Stimulated activated CD8-positive, alpha-beta memory T cell treated with anti-CD3 and anti-CD28 coated beads, Interleukin-7, amount 100 ng/mL, for 4 hours (primary cell): ENCODE measurements at places on chromosomes 6 and 20.

DNA sequence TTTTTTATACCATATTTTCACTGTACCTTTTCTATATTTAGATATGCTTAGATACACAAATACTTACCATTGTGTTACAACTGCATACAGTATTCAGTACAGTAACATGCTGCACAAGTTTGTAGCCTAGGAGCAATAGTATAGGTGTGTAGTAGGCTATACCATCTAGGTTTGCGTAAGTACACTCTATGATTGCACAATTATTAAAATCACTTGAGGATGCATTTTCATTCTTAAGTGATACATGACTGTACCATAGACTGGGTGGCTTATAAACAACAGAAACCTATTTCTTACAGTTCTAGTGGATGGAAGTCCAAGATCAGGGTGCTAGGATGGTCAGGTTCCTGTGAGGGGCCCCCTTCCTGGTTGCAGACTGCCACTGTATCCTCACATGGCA lies 234.1 kb downstream of the SLC35F1 start:
- DNase-seq: no peak

DNA sequence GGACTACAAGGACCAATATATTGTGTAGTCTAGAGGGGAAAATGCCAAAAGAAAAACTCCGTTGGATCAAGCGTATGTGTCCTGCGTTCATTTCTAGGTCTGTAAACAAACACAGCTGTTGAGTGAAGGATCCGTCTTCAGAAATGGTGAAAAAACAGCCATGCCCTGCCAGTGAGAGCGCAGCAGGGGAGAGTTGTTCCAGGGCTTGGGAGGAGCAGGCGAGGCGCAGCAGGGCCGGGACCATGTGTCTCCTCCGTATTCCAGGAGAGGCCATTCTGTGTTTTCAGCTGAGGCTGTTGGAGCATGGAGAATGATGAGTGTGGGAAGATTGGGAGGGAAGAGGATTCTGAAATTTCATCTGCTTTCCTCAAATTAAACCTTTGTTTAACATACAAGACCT lies 38.0 kb downstream of the BMP6 start:
- DNase-seq: no peak

DNA sequence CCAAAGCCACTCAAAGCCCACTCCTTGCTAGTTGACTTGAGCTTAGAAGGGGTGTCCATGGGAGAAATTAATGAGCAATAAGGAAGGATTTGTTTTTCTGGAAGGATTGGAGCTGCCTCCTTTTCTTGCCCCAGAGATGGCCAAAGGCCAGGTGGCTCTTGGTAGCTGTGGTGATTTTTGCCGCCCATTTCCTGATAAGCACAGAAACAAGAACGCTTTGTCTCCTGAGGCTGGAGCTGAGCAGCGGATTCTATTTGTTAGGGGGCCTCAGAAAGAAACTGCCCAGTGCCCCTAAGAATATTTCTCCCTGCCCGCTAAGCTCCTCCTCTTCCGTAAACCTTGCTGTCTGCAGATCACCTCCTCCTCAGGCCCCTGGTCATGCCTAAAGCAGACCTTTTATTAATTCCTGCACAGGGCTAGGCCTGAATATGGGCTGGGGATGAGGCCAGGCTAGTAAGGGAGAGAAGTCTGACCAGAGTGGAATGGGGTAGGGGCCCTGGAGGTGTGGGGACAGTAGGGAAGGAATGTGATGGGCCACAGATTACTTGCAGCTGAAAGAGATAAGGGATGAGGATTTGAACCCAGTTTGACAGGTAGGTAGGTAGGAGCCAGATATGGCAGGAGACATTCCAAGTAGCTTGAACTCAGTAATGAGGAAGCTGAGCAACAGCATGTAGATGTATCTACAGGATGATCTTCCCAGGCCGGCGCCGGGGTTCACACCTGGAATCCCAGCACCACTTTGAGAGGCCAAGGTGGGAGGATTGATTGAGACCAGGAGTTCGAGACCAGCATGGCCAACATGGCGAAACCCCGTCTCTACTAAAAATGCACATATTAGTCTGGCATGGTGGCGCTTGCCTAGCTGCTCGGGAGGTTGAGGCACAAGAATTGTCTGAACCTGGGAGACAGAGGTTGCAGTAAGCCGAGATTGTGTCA lies 71.2 kb upstream of the NAA20 start:
- no peak for DNase-seq

GRCh38 chr6:29749308-29749662 lies 26.1 kb downstream of the HLA-F start:
- DNase-seq: no peak

DNA sequence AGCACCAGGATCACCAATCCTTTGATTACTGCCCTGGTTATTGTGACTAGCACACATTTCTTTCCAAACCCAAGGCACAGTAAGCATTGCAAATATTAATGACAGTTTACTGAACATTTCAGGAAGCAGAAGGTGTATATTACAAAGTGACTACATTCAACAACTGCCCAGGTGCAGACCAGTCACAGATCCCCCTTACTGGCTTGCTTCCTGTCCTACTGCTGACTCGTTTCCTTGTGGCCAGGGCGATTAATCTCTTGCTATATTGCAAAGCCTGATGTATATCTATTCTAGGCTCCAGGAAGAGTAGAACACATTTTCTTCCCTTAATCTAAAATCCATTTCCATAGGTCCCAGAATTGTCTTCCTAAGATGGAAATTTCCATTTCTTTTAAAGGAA lies 77.2 kb upstream of the EPHA7 start:
- no peak for DNase-seq

DNA sequence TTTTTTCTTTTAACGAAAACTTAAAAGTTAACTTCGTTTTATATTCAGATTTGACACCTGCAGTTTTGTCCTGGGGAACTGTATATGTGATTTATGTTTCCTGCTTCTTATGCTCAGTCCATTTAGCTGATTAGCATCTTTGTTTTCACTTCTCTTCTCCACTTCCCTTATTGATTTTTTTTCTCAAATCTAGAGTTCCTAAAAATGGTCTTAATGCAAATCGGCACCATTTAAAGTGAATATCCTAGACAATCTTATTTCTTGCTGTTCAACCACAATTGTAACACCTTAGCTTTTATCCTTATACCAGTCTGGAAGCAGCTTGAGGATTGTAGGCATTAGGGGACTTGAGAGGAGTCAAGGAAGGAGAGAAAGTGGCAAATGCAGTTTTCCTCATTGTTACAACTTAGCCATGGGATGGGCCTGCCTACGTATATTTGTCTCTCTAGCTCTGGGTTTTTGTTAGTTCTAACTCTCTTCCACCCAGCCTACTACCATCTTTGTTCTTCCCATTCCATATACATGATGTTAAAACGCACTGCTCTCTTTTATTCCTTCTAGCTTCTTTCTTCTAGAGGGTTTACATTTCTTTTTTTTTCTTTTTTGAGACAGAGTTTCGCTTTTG lies 8.5 kb downstream of the QRSL1 start:
- no peak for DNase-seq

DNA sequence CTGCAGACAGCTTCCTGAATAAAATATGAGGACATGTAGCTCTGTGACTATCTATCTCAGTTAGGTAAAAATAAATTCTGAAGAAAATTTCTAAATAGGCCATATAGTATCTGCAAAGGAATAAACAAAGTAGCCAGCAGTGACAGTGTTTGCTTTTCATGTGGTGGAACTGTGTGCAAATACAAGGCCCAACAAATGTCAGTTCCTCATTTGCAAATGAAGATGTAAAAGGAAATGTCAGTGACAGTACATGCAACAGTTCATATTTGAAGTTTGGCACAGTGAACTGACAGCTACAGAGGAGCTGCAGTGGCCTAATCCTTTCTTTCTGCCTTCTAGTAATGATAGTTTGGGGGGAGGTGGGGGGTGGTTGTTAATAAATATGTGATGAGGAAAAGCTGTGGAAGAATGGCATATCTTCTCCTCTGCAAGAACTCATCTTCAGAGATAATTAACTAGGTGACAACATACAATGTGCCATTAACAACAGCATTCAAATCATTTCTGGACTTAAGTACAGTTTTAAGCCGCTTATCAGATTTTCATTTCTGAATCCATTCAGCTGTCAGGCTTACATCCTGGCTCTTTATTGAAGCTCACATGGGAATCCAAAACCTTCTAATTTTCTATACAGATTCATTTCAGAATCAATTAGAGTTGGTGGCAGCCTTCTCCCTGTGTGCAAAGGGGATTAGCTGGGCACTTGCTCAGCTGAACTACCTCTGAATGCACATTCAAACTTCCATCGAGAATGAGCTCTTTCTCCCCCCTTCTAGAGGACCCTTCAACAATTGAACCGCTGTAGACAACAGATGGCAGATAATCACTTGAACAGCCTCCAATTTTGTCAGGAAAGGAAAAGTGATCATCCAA lies 1059.0 kb upstream of the EPHA7 start:
- no peak for DNase-seq

- no peak for DNase-seq
Observed at GRCh38 chr6:135227349-135227748, 46.2 kb downstream of the MYB start.

DNA sequence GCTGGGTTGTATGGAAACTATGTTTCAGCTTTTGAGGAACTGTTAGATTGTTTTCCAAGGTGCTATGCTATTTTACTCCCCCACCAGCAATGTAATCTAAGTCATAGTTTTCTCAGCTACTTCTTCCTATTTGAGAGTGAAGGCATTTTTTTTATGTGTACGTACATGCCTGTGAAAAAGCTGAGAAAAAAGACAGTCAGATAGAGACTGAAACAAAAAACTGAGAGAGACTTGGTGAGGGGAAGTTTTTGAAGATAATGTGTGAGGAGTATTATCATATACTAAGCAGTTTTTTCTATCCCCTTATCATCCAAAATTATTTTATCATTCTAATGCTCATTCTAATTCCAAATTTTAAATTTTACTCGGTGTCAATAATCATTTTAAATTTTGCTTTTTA lies 780.0 kb downstream of the BCKDHB start:
- DNase-seq: no peak

DNA sequence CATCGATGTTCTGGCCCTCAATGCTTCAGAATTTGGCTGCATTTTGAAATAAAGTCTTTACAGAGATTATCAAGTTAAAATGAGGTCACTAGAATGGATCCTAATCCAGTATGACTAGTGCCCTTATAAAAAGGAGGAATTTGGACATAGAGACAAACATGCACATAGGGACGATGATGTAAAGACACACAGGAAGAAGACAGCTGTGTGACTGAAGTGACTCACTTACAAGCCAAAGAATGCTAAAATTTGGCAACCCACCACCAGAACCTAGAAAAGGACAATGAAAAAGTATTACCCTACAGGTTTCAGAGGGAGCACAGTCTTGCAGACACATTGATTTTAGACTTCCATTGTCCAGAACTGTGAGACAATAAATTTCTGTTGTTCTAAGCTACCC lies 322.8 kb upstream of the GJE1 start:
- no peak for DNase-seq
